ENCODE measurements at places on chromosomes 2 and 18.

DNA sequence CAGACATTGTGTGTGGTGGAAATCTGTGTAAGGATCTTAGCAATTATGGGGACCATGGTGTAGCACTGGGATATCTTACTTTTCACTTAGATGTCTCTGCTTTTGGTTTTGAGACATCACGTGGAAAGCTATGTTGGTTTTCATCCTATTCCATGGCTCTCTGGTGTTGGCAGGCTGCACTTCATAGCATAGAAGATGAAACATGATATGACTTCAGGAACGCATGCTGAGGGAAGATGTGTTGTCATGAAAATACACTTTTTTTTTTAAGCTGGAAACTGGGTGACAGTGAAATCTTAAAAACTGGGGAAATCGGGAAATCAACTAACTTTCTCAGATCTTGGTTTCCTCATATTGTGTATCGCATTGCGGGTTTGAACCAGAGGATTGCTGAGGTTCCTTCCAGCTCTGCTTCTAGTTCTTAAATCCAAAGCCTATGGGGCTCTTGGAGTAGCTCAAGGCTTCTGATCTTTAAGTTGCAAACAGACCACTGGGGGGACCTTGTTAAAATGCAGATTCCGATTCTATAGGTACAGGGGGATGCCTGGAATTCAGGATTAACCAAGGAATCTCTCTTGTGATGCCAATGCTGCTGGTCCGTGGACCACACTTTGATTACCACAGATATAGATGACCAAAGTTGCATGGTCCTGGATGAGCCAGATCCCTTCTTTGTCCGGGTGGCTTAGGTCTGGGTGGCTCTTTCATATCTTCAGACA is 160.7 kb downstream of the SH3RF3 start:
- DNase-seq, result no peak

- DNase-seq, result no peak
These were observed 7.9 kb downstream of the CABLES1 start for GRCh38 chr18:23143016-23143814.

DNA sequence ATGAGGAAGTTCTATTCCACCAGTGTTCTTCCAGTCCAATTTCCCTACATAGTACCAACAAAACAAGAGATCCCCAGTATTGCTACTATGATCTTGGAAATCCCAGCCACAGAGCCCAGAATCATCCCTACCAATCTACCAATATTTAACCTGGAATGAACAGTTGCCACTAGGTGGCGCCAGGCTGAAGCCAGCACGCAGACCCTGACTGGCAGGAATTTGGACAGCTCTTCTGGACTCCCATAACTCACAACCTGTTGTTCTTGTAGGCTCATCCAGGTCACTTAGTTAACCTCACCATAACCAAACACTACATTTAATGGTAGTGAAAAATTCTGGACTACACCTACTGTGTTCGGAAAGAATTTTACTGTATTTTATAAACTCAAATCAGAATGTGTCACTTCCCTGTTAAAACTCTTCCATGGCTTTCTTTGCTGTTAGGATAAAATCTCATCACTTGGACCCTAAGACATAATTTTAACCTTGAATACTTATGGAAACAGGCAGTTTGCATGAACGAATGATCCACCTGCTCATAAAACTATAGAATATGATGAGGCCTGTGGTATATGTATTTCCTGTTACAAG is 59.8 kb upstream of the SLC38A11 start:
- DNase-seq, result peak; percentile 31

- no peak for DNase-seq
These were observed 601.7 kb downstream of the NR4A2 start for GRCh38 chr2:155730804-155731203.

GRCh38 chr2:199223791-199224190 is 233.9 kb downstream of the SATB2 start:
- no peak for DNase-seq

DNA sequence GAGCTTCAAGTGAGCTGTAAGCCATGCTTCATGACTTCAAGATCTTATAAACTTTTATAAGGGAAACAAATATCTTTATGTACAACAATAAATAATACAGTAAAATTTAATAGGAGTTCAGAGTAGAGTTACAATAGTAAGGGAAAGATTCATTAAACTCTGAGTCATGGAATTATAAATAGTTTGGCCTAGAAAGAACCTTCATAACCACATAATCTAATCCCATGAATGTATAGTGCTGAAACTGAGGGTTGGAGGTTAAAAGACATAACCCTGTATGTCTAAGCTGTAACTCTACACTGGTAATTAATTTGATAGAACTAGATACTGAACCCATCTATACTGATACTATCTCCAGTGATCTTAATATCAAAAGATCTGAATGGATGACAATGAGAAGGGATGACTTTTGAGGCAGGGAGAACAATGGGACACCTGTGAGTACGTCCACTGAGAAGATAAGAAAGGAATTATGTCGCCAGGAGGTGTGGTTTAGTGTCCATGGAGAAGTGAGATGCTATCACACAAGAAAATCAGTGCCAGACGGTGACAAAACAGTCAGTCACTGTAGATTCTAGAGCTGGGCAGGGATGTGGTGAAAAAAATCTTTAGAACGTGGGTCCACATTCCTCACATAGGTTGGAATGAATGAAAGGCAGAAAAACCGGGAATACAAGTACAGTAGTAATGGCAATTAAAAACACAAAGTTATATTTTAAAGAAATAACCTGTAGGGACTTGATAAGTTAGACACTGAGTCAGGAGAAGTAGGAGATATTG is 1.1 kb downstream of the IL1F10 start:
- no peak for DNase-seq

DNA sequence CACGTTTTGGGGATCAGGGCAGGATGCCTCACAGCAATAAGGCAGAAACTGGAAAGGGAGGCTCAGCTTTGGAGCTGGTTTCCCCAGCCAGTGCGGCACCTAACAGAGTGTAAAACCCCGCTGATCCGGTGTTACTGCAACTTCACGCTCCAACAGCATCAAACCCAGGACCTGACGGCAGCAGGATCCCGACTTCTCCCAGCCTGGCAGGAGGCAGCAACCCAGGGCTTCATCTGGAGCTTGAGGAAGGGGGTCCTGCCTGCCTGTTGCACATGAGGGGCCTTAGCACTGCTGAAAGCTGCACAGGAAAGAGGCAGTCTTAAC is 209.8 kb downstream of the MGAT5 start:
- DNase-seq, result no peak
